ENCODE measurements at places on chromosomes 4 and X.
A peak's percentile ranks its signal among the peaks of the same experiment; 100 is the strongest.

GRCh38 chr4:152784490-152785350 lies 5.0 kb downstream of the ARFIP1 start:
- DNase-seq: peak; percentile 62

- peak; percentile 46 for DNase-seq
Observed at GRCh38 chr4:176475067-176475466, 155.3 kb downstream of the SPCS3 start.

DNA sequence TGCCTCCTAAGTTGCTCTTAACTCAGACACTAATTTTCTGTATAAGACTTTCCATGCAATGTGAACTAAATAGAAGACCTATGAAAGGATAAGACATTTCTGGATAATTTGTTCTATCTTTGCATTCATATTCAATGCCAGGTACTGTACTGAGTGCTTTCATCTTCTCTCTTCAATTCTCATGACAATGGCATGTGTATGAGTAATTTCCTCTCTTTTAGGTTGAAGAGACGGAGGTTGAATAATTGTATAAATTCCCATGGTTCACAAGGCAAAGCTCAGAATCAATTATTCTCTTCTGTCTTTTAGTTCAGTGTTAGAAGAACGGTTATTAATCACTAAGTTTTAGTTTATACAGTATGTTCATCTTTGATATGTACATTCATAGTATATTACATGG lies 29.3 kb upstream of the CFAP299 start:
- peak; percentile 59 for DNase-seq

GRCh38 chr4:187251896-187252295 lies 528.2 kb upstream of the FAT1 start:
- peak; percentile 58 for DNase-seq

DNA sequence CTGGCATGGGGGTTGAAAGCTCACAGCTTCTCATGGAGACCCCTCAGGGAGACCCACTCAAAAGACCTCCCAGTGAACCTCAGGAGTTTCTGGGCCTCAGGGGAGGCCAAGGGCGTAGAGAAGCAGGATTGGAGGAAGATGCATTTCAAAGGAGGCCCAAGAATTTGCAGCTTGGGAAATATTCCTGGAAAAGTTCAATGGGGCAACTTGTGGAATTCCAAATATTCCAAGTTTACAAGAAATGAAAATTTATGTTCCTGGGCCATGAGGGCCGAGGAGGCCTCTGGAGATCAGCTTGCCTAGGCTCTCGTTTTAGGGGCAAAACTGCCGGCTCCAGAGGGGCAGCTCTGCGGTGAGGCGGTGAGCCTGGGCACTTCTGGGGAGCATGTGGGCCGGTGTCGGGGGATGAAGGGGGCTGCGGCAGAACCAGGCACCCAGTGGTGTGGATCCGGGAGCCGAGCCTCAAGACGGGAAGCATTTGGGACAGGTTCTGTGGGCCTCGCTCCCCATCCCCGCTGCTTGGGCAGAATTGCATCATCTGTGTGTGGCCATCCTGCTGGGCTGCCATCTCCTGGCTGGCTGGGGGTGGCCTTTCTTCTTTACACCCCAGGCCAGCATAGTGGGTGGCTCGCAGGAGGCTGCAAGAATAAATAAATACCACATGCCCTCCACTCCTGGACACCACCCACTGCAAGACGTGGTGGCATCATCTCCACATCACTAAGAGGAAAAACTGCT lies 54.6 kb upstream of the GPR78 start:
- DNase-seq: no peak

- DNase-seq: no peak
Observed at GRCh38 chr4:74527049-74527448, 82.1 kb downstream of the AREG start.

DNA sequence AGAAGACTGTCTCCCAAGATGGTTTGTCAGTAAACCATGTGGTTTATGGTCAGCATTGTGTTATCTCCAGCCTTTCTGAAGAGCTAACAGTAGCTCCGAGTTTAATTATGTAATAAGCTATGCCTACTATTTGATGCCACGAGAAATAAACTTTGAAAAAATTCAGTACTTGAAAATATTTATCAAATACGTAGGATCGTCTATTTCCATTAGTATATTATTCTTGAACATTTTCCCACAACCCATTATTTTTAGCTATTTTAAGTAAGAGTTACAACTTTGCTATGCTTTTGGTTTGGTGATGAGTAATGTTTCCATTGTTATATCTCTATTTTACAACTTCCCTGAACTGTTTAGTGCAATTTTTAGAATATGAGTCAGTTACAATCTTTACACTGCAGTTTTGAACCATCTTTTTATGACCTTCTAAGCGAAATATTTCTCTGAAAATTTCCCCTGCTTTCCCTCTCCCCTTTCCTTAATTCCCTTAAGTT lies 44.5 kb upstream of the TRIM2 start:
- peak; percentile 69 for DNase-seq

- no peak for DNase-seq
Observed at GRCh38 chr4:46674326-46674725, 234.7 kb downstream of the COX7B2 start.

DNA sequence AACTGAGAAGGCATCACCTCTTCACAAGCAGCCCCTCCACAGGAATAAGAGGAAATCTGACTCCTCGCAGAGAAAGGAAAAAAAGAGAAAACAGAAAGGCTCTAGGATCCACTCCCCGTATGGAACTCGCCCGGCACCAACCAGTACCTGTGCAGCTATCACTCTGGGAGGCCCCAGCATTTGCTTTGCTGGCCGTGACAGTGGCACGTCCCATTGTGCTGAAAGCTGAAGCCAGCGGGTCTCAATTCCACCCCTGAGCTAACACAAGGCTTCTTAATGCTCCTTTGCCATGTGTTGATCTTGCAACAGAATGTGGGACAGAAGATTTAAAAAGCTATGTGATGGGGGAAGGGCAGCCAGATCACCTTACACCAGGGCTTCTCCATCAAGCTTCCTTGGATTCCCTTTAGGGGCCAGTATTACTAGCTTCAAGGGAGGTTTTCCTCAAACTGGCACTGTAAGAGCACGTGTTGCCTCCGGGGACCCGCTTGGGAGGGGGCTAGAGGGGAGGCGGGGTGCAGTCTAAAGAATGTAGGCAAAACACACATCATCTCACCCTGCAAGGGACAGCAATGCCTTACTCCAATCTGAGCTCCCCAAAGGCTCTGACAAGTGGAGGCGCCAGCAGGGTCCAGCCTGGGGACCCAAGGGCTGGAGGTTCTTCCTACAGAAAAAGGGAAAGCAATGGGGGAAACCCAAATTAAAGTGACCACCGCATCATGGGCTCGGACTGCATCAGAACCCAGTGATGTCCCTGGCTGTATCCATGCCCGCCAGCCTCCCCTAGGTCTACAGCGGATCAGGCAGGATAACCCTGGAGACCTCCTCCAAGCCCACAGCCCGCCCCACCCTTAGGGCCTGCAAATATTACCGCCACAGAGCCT lies 1.2 kb downstream of the USP46 start:
- DNase-seq: peak; percentile 75

DNA sequence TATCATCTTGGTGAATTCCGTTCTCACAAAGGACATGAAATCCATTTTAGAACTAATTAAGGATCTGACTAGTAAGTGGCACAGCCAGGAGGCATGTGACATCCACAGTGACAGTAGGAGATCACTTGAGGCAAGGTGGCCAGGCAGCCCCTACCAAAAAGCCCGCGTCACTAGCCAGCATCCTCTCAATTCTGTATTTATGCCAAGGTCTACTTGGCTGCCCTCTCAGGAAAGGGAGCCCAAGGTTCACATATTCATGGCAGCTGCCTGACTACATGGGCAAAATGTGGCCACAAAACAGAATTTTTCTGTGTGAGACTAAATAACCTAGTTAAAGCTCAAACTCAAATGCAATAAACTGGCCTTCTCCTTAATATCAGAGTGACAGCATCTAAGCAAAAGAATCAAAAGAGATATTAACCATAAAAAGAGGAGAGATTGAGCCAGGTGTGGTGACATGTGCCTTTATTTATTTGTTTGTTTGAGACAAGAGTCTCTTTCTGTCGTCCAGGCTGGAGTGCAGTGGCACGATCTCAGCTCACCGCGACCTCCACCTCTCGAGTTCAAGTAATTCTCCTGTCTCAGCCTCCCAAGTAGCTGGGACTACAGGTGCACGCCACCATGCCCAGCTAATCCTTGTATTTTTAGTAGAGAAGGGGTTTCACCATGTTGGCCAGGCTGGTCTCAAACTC lies 51.5 kb downstream of the SLC9A7 start:
- DNase-seq: no peak

GRCh38 chr4:186037692-186038658 lies 31.0 kb upstream of the TLR3 start:
- peak; percentile 82 for DNase-seq

- DNase-seq: no peak
Observed at GRCh38 chrX:110171442-110171841, 146.4 kb downstream of the AMMECR1 start.

DNA sequence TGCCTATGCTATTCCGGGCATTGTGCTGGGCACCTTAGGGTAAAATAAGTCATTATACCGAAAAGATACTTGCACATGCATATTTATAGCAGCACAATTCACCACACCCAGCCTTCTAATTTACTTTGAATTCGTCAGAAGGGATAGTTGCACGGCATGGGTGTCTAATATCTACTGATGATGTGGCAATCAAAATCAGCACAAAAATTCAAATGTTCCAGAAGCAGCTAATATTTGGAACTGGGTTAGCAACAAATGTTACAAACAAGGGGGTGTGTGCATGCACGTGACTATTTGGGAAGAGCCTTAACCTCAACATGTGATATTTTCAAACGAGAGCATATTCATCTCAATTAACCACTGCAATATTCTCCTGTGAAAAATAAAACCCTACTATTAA lies 79.7 kb upstream of the PRSS48 start:
- no peak for DNase-seq

- peak; percentile 86 for DNase-seq
Observed at GRCh38 chr4:127782025-127782274, 172 bp upstream of the HSPA4L start.

GRCh38 chrX:53458082-53458481 lies 23.9 kb upstream of the HSD17B10 start:
- DNase-seq: peak; percentile 48

DNA sequence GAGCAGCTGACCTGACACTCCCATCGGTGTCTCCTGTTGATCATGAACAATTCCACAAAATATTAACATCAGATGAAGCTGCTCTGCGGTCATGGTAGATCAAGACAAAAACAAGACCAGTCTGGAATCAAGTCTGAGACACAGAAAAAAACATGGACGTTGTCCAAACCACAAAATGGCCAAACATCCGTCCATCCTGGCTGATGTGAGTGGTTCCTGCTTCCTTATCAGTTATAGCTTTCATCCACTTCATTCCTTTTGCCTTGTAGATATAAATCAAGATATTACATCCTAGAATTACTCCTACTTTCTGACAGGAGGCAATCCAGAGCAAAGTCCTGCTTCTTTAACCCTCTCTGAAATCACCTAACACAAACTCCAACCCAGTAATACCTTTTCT lies 28.8 kb upstream of the PCSK1N start:
- peak; percentile 86 for DNase-seq

GRCh38 chrX:44903830-44904530 lies 31.0 kb downstream of the KDM6A start:
- DNase-seq: no peak

- no peak for DNase-seq
Observed at GRCh38 chr4:53057679-53058078, 195.6 kb downstream of the RASL11B start.

GRCh38 chr4:16505267-16505666 lies 279.0 kb upstream of the TAPT1 start:
- no peak for DNase-seq

- no peak for DNase-seq
Observed at GRCh38 chr4:41460641-41461040, 77.3 kb upstream of the LIMCH1 start.

- DNase-seq: no peak
Observed at GRCh38 chr4:76029300-76029699, 6.0 kb upstream of the CXCL10 start.

DNA sequence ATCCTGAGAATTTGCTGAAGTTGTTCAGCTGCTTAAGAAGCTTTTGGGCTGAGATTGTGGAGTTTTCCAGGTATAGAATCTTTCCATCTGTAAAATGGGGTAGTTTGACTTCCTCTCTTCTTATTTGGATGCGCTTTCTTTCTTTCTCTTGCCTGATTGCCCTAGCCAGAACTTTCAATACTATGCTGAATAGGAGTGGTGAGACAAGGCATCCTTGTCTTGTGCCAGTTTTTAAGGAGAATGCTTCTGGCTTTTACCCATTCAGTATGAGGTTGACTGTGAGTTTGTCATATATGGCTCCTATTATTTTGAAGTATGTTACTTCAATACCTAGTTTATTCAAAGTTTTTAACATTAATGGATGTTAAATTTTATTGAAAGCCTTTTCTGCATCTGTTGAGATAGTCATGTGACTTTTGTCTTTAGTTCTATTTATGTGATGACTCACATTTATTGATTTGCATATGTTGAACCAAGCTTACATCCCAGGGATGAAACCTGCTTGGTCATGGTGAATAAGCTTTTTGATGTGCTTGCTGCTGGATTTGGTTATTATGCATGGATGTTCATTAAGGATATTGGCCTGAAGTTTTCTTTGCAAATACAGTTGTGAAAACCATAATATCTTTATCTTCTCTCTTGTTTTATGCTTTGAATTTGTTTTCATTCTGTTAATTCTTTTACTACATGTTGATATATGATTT lies 573.8 kb upstream of the NDST4 start:
- no peak for DNase-seq

Data from iris pigment epithelial cell (primary cell).